ENCODE measurements at places on chromosomes 16 and 17.

GRCh38 chr17:75691801-75692626 lies 24.9 kb downstream of the SAP30BP start:
- no peak for DNase-seq

DNA sequence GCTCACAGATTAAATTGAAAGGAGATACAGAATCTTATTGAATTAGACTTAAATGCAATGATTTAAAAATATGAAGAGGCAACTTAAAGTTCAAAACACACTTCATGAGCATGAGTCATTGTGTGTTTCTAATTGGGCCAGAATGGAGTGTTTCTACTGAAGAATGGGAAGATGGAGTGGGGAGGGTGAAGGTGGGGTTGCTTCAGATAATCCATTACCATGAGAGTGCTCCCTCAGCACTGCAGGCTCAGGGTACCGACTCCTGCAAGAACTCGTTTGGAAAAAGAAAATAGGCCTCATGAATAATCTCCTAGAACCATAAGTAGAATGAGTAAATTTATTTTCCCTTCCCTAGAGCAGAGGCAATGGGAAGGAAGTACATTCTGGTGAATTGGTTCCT lies 372.8 kb downstream of the TOX3 start:
- DNase-seq: no peak

- no peak for DNase-seq
Measured at GRCh38 chr16:50360033-50360778, 8.6 kb downstream of the BRD7 start.

DNA sequence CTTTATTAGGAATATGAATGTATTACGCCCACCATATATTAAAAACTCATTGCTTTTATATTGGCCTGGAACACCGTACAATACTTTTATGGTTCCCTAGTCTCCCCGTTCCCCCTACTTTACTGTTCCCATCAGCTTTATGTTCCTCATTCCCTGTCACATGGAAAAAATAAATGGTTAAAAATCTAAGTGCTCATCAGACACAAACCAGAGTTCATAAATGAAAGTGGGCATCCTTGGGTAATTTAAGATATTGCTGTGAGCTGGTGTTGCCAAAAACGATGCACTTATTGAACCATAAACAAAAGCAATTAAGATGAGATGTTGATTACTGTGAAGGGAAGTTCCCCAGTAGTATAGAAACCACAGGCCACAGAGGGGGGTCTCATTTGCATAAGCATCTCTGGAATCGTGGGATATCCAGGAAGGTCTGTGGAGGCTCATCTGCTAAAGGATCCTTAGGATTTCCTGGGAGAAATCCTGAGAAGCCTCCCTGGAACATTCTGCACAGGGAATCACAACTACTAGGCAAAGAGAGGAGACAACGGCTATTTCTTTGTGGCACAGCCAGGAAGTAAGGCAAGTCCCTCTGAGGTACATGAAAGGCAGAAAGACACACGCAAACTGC lies 591.4 kb upstream of the CDH11 start:
- DNase-seq: no peak

All from stimulated activated CD4-positive, alpha-beta T cell treated with anti-CD3 and anti-CD28 coated beads, Interleukin-2, amount 100 ng/mL, for 24 hours (primary cell).